HFFc6 (cell line): ENCODE measurements at places on chromosomes 3 and 15. TPM values are rescaled to one million over a fixed set of nuclear protein-coding genes. Genes with fewer than 3 reads are reported as not detected.
A peak's percentile ranks its signal among the peaks of the same experiment; 100 is the strongest.

The PARL gene
- 72.3 and 80.8 TPM in 2 replicates for total RNA-seq

The SH2D7 gene
- total RNA-seq = not detected in 3 replicates

The KNSTRN gene
- 26.7 to 49.7 TPM (median 47.6 TPM) in 3 replicates for total RNA-seq

The CYP11A1 gene
- total RNA-seq = 0.17 TPM in 1 of 3 replicates, not detected in the others

The SAXO2 gene
- 0.51 to 1.4 TPM in 2 of 3 replicates, not detected in the other for total RNA-seq

The LRIG1 gene
- 1.7 to 2.5 TPM (median 1.8 TPM) in 3 replicates for total RNA-seq

The PLSCR5 gene
- not detected in 2 replicates for total RNA-seq

The CDC25A gene
- total RNA-seq = 6.1 and 10.1 TPM in 2 replicates

The RGMA gene
- total RNA-seq = 0.11 to 0.19 TPM in 2 of 3 replicates, not detected in the other

The RPSA gene
- total RNA-seq = 1,579 to 1,756 TPM (median 1,676 TPM) in 3 replicates

The C2CD4A gene
- not detected in 3 replicates for total RNA-seq

The RBP2 gene
- not detected in 3 replicates for total RNA-seq

The ARHGAP31 gene
- total RNA-seq = 20.2 to 25.1 TPM (median 22.4 TPM) in 3 replicates

DNA sequence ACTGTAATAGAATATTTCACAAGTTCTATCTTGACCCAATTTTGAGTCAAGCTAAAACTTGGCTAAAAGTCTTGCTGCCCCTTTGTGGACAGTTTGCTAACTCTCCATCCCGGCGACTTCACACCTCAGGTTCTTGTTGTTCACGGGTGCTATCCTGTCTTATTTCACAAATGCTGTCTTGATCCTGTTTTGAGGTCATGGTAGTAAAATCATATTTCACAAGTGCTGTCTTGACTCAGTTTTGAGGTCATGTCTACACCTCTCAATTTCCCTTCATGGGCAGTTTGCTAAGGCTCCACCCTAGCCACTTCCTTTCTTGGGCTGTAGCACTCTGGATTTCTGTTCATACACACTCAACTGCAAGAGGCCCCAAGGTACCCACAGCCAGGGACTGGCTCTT lies 45.0 kb upstream of the GK5 start:
- DNase-seq = no peak

DNA sequence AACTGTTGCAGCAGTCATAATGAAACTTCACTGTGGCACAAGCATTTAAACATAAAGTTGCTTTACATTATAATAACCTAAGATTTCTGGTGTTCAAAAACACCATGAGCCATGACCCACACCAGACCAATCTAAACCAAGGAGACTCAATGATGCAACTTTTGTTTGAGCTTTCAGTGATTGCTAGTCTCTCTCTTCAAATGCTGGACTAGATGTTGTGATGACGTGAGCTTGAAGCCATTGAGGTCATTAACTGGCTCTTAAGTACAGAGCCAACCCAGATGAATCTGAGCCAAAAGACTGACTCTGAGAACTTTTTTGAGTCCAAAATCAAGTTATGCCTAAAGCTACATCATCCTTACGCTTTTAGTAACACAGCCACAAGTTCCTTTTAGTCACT lies 36.5 kb downstream of the ATR start:
- no peak for DNase-seq

GRCh38 chr15:74869726-74870407 lies 3.3 kb downstream of the SCAMP2 start:
- DNase-seq = no peak

DNA sequence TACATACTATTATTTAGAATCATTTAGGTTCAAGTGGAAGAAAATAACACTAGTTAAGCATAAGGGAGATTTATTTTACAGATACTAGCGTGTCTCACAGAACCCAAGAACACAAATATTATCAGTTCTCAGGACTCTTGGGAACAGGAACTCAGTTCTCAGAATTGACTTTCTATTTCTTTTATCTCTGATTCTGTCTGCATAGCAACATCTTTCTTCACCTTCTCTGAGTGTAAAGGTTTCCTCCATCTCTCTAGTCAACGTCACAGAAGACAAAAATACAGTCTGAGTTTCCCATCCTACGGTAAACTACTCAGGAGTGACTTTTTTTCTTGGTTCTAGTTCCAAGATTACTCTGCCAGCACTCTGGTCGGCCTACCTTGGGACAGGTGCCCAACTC lies 220.0 kb downstream of the SV2B start:
- DNase-seq = no peak

GRCh38 chr3:14929310-14930074 lies 17.9 kb upstream of the NR2C2 start:
- no peak for DNase-seq

GRCh38 chr3:171363202-171363601 lies 97.0 kb downstream of the TNIK start:
- DNase-seq = no peak

- DNase-seq = no peak
Observed at GRCh38 chr15:49361370-49361769, 61.7 kb upstream of the FGF7 start.

DNA sequence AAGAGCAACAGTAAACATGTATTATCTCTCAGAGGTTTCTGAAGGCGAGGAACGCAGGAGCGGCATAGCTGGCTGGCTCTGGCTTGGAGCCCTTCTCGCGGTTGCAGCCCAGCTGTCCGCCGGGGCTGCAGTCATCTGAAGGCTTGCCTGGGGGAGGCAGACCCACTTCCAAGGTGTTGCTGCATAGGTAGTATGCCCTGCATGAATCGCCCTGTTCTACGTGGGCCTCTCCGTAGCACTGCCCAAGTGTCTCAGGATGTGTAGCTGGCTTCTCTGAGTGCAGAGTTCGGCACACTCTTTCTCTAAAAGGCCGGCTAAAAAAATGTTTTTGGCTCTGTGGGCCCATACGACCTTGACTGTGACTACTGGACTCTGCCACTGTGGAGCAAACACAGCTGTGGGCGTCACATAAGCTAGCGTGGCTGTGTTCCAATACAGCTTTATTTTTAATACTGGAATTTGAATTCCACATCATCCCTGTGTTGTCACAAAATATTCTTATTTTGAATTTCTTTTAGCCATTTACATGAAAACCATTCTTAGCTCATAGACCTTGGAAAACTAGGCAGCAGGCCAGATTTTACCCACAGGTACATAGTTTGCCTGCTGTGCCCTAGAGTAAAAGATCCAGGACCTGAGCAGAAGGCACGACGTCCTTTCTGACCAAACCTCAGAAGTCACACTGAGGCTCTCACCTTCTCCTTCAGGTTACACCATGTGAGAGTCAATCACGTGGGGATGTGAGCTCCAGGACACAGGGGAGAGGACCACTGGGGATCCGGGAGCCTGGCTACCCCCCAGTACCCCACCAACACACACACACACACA lies 55.9 kb downstream of the PGPEP1L start:
- DNase-seq = no peak

DNA sequence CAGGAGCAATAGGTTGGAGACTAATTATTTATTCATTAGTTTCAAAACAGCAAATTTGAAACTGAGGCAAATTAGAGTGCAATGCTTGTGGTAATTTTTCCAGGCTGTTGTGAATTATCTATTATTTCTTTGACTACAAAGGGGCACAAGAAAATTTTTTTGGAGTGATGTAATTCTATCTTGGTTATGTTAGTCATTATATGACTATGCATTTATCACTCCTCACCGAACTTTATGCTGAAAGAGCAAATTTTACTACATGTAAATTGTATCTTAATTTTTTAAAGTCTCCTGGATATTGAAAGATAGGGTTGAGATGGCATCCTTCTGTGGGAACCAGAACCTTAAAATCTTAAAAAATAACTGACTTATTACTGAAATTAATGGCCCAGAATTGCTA lies 320.0 kb upstream of the ROBO1 start:
- DNase-seq = no peak

DNA sequence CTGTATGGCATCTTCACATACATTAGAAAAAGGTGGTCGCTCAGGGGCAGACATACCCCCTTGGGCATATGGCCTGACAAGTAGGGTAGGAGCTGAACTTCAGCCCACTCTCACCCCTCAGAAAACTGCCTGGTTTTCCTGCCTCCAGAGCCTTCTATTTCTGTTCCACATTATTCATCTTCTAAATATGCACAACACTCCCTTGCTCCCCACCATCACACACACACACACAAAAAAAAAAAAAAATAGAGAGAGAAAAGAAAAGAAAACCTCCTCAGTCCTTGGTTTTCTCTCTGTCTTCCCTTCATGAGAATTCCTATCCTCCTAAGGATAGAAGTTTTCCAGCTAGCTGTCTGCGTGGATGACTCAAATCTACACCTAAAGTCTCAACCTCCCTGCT lies 5.6 kb upstream of the ROPN1 start:
- peak; percentile 30 for DNase-seq

- DNase-seq = no peak
Observed at GRCh38 chr3:127396473-127396872, 108.6 kb upstream of the PRR20G start.

DNA sequence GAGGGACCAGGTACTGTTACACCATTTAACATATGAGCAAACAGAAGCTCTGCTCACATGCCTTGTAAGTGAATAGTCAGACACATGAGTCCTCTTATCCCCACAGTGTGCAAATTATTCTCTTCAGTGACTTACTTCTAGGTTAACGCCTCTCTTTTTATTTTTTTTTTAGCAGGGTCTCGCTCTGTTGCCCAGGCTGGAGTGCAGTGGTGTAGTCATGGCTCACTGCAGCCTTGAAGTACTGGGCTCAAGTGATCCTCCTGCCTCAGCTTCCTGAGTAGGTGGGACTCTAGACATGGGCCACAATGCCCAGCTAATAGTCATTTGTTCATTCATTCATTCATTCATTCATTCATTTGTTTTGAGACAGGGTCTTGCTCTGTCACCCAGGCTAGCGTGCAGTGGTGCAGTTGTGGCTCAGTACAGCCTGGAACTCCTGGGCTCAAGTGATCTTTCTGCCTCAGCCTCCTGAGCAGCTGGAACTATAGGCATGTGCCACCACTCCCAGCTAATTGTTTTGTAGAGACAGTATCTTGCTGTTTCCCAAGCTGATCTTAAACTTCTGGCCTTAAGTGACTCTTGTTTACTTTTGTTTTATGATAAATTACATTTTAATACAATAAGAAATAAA lies 94.7 kb downstream of the LRRC28 start:
- DNase-seq = no peak

DNA sequence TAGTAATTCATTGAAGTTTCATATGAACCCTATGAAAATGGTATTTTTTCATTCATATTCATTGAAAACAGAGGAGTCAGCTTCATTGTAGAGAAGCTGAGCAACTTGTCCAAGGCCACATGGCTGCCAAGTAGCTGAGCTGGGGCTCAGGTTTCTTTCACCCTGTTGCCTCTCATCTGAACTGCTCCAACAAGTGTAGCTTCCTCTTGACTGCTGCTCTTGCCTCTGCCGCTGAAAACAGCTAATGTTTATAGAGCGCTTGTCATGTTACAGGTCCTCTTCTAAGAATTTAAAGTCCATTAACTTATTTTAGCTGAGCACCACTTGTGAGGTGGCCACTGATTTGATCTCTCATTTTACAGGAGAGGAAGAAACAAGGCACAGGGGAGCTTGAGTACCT lies 81.1 kb downstream of the PDCD6IP start:
- no peak for DNase-seq

DNA sequence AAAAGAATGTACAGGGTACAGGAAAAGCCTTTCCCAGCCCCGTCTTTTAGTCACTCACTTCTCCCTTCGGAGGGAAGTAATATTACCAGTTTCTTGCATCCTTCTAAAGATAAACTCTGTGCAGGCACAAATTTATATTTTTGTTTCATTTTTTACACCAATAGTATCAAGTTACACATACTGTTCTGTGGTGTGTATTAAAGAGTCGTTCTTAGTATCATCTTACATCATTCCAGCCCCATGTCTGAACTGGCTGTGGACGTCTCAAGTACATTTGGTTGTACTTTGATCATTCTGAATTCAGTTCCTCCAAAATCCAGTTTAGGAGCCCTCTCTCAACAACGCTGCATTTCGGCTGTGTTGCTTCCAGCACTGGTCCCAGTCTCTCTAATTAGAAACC lies 68.7 kb downstream of the LMLN start:
- peak; percentile 18 for DNase-seq

DNA sequence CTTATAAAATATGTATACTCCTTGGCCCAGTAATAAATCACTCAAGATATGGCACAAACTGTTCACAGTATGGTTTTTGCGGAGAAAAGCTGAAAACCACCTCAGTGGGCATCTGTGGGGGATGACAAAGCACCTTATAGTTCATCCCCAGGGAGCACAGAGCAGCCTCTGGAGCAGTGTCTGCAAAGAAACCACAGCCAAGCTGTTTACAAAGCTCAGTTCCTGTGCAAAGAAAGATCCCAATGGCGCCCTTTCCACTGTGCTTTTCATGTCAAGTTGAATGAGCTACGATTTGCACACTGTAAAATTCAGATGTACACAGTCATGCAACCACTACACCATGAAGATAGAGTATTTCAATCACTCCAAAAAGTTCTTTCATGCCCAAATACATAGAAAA lies 2.5 kb upstream of the EFCC1 start:
- no peak for DNase-seq

DNA sequence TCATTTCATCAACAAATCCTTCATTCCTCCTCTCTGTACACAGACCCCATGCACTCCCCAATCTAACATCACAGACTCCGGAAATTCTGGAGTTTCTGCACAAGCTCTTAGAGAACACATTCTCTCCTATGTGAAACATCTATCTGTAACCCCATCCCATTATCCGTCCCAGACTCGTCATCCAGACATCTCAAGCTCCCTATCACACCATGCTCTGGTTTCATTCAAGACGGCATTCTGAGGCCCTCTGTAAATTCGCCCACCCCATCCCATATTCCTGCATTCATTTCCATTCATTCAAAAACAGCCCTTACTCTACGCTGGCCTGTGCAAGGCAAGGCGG lies 575 bp downstream of the LEO1 start:
- no peak for DNase-seq

DNA sequence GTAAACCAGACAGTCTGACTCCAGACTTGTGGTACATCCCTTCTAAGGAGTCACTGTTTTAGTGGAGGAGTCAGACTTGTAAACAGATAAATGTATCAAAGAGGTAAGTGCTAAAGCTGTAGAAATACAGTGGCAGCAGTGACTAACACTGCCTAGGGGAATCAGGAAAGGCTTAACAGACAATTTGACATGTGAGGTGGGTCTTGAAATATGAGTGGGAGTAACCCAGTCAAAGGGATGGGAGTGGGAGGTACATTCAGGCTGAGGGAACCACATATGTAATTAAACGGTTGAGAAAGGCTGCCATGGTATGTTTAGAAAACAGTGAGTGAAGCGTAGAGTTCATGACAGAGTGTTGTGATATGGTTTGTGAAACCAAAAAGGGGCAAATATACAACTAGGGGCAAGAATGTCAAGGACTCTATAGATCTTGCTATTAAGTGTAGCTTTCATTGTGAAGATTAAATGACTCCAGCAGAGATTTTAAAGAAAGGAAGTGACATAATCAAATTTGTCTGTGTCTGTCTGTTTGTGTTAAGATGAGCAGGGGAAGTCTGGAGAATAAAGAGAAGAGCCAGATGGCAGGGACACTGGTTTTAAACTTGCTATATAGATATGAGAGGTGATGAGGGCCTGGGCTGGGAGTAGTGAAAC lies 11.2 kb upstream of the ALCAM start:
- DNase-seq = peak; percentile 68

GRCh38 chr15:100235030-100235617 lies 106.7 kb downstream of the ADAMTS17 start:
- DNase-seq = no peak

- DNase-seq = peak; percentile 56
Observed at GRCh38 chr15:81480645-81481053, 106.6 kb upstream of the TMC3 start.
